ENCODE measurements at places on chromosomes 2 and 18.

GRCh38 chr2:124959581-124959980 lies 934.5 kb downstream of the CNTNAP5 start:
- no peak for DNase-seq

GRCh38 chr2:196481324-196481697 lies 158.2 kb upstream of the CCDC150 start:
- DNase-seq, result no peak

- DNase-seq, result no peak
Measured at GRCh38 chr2:53827398-53828175, 32.2 kb downstream of the GPR75 start.

DNA sequence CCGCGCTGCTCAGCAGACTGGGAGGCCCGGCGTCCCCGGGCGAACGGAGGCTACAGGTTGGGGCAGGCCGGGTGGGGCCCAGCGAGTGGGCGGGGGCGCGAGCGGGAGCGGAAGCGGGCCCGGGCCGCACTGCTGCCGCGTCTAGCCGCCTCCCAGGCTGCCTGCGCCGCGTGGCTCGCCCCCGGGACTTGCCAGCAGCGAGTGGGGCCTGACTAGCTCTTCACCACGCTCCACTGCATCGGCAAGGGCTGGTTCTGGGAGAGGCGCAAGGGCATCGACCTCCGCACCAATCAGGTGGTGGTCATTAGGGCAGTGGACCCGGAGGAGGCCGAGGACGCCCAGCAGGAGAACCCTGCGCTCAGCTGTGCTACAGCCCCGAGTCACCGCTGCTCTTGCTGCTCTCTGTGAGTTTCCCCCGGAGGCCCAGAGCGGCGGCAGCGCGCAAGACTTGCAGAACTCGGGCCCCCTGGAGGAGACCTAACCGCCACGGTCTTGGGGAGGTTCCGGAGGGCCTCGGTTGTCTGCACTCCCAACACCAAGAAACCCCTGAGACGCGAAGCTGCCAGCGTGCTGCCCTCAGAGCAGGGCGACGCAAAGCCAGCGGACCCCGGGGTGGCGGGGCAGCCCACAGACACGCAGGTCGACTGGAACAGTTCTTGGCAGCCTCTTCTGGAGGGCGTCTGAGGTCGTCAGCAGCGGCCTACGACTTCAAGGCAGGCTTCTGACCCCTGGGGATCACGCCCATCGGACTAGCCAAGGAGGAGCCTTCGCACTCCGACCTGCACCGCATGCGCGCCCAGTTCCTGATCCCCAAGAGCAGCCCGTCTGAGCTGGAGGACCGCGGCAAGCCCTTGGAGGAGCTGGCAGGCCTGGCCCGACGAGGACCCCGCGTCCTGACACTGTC lies 27.2 kb upstream of the PTPN2 start:
- peak; percentile 88 for DNase-seq

DNA sequence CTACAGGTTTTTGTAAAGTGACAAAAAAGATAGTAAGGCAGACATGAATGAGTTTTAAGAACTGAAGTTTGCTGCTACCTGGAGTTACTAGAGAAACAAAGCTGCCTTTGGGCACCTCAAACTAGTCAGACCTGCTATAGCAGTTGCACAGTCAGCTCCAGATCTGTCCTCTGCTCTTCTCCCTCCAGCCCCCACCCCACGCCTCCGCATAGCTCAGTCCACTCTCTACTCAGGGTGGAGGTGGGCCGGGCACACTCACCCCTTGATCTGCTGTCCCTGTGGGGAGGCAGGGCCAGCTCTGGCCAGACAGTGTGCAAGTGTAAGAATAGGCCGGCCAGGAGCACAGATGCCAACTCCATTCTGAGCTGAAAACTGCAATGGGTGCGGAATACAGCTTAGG lies 4.1 kb downstream of the SERTAD2 start:
- no peak for DNase-seq

DNA sequence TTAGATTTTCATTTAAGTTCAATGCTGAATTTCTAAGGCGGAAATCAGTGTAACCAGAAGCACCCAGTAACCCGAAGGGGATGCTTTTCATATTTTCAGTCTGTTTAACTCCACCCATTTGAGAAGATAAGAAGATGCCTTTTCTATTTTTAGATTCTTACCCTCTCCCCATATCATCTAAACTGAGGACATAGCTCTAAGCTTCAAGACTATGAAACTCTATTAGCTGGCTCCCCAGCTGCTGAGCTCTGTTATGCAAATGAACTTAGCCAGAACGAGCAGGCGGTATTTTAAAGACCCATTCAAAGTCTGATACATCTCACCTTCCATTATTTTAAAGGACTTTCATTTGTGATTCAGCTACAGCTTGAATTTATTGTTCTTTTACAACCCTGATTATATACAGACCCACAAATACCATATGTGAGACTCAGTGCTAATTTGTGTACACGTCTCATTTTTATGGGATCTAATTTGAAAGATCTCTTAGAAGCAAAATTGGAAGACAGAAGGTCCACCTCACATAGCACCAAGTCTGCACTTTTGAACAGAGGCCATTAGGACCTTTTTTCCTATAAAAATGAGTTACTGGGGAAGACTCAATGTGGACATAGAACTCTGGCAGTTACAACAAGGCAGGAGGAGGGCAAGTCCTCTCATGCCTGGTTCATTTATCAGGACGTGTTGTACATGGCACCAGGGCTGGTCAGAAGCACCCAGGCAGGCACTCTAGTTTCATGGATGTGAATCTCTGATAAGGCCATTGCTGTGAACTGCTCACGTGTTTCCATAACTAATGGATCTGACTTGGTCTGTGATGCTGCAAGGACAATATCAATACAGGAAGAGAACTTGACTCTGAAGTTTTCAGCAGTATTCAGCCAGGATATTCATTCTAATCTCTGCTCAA lies 16.3 kb downstream of the CDC42EP3 start:
- DNase-seq, result no peak

DNA sequence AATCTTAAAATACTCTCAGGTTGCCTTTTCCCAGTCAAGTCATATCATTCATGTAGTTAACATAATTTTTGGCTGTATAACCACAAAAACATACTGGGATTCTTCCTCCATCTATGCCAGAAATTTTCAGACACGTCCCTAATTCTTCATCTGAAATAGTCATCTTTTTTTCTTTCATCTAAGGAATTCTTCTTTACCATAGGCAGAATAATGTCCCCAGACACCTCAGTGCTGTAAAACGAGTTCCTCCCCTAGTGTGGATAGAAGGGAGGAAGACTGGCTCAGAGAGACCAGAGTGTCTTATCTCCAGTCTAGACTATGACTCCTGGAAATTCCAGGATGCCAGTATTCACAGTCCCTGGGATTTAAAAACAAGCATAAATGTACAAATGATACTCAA lies 127.8 kb downstream of the MREG start:
- no peak for DNase-seq

- no peak for DNase-seq
Measured at GRCh38 chr2:119063177-119063576, 95.4 kb downstream of the C1QL2 start.

- no peak for DNase-seq
Measured at GRCh38 chr2:157725846-157726245, 97.2 kb upstream of the ACVR1C start.

GRCh38 chr2:158217593-158217992 lies 115.9 kb downstream of the UPP2 start:
- DNase-seq, result no peak

Measured in retina (tissue), 1 donor.